ENCODE measurements at places on chromosomes 5 and 9.
A peak's percentile ranks its signal among the peaks of the same experiment; 100 is the strongest.

DNA sequence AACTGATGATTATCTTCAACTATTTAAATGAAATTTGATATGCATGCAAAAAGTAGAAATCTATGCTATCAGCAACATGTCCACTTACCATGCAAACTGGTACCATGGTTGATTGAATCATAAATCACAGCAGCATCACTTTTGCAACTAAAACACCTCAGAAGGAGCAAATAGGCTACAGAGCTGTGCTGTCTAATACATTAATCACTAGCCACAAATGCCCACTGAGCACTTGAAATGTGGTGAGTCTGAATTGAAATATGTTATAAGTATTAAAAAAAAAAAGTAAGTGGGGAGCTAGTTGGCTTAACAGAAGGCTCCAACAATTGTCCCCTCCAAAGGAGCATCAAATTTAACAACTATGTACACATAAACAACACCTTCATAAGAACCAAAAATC lies 112.5 kb downstream of the FAM114A2 start:
- no peak for DNase-seq

GRCh38 chr5:172766287-172767108 lies 4.5 kb downstream of the DUSP1 start:
- DNase-seq, result no peak

GRCh38 chr9:2495221-2496005 lies 126.2 kb upstream of the VLDLR start:
- DNase-seq, result no peak

- DNase-seq, result no peak
These were observed 57.6 kb downstream of the MAMDC2 start for GRCh38 chr9:70101265-70101664.

- peak; percentile 37 for DNase-seq
These were observed 126.2 kb upstream of the PLCXD3 start for GRCh38 chr5:41636605-41637004.

- peak; percentile 22 for DNase-seq
These were observed 430 bp upstream of the MSH3 start for GRCh38 chr5:80654054-80654390.

GRCh38 chr5:158857371-158857770 lies 242.3 kb downstream of the EBF1 start:
- DNase-seq, result no peak

- DNase-seq, result no peak
These were observed 66.7 kb downstream of the HRH2 start for GRCh38 chr5:175724314-175725275.

DNA sequence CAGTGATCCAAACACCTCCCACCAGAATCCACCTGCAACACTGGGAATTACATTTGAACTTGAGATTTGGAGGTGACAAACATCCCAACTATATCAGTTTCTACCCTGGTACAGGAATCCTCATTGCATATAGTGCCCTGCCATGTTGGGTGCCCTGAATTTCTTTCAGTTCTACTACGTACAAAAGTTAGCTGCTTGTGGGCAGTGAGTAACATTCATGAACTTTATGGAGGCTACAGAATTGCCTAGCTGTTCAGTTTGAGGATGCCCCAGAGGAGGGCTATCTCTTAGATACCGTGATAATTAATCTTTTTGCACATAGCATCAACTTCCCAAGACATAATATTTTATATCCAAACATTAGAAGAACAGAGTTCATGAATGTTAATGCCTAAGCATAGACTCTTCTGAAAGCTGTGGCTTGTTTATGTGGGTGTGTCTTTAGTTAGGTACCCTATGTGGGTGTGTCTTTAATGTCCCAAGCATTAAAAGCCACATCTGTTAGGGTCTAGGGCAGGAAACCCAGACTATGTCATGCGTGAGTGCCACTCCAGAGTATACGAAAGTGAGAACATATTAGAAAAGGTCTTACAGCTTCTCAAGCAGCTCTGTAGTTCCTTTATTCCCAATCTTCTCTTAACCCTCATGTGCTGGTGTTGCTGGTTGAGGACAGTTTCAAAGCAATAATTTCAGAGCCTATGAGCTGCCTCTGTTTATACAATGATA lies 47.0 kb upstream of the CHD1 start:
- DNase-seq, result no peak

GRCh38 chr5:93477816-93478215 lies 103.2 kb downstream of the NR2F1-AS1 start:
- DNase-seq, result no peak

DNA sequence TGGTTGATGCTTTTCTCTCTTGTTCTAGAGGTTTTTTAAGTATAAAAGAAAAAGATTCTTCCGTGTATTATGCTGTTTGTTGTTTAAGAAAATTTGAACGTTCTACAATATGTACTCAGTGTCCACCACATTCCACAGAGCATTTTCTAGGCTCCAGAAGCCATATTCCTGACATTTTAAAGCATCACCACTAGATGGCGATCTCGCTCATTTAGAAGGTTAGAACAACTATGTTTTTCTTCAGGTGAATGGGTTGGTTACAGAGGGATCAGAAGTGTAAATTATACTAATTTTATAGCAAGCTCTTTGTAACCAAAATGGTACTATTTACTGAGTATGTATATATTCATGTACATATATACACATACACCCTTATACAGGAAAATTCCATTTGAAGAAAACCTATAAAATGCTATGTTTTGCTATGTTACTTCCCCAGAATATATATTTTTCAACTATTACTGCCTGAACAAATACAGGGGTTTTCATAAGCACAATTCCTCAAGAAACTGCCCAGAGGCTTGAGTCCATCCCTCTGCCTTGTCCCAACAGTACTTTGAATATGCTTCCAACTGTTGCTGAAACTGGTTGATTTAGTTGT lies 284.3 kb downstream of the CCDC171 start:
- DNase-seq, result peak; percentile 33

GRCh38 chr5:154369682-154370081 lies 76.1 kb upstream of the SAP30L start:
- DNase-seq, result no peak

DNA sequence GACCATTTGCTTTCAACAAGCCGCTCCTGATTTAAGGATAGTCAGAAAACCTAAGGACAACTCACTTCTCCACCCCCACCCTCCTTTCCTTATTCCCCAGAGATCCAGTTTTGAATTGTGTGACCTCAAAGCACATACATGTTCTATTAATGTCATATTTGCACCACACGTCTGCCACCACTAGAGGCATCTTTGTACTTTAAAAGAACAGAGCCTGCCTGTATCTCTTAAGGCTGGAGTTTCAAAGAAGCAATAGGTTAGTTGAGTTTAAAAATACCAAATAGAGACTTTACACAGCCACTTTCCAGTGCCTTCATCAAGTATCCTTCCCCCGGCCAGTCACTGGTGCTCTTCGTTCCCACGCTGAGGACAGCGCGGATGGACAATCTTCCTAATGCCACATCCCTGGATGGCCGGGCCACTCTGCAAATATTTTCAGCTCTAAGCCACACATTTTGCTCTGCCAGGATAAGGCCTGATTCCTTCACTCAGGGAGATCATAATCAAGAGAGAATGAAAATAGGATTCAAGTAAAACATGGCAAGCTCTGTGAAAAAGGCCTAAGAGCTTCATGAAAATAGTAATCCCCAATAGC lies 146.3 kb downstream of the SNCAIP start:
- peak; percentile 33 for DNase-seq

GRCh38 chr9:5478206-5478605 lies 27.9 kb downstream of the CD274 start:
- DNase-seq, result no peak

- DNase-seq, result no peak
These were observed 117.2 kb upstream of the TBCA start for GRCh38 chr5:77893225-77893860.

- DNase-seq, result no peak
These were observed 168.1 kb downstream of the NR3C1 start for GRCh38 chr5:143235423-143235822.

DNA sequence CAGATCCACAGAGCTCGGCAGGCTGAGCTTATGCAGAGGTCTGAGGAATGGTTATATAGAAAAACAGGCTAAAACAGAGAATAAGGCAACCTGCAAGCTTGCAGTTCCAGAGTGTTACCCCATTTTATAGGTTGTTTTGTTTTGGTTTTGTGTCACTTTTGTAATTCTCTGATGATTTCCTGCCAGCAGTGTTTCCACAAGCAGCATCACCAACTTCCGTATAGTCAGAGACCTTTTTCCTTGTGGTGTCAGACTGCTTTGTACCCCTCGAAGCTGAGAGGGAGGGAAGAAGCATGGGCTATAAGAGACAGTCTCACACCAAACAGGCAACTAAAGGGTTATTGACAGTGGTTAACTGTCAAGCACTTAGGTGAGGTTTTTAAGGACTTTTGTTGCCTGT lies 61.8 kb downstream of the TLE4 start:
- no peak for DNase-seq

DNA sequence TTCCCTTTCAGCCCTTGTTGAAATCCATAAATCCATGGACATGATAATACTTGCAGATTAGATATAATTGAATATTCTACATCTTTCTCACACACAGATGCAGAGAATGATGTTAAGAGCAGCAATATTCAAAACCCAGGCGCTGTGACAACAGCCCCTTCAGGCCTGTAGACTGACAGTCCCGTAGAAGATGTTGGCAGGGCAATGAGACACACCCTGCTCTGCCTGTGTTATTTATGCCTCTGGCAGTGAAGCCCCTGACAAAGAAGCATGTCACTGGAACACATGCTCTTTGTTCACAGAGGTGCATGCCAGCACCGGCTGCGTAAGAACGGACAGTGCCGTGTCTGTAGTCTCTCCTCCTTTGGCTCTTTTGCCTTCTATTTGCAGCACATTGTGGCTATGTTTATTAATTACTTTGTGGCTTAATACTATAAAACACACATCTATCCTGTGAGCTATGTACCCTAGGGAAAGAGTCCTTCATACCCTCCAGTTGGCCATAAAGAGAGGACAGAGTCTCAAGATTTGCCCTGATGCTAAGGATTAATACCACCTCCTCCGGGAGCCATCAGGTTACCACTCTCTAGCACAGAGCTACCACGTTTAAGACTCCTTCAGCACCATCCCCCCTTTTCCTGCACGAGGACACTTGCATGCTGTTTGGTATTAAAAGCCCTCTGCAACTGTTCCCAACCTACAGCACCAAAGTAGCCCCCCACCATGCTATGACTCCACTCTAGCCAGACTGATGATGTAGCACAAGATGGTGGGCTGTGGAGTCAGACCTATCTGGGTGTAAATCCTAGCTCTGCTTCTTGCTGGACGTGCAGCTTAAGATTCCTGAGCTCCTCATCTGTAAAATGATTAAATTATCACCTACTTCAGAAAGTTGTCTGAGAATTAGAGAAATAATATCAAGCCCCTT lies 2.0 kb upstream of the ANP32B start:
- no peak for DNase-seq

DNA sequence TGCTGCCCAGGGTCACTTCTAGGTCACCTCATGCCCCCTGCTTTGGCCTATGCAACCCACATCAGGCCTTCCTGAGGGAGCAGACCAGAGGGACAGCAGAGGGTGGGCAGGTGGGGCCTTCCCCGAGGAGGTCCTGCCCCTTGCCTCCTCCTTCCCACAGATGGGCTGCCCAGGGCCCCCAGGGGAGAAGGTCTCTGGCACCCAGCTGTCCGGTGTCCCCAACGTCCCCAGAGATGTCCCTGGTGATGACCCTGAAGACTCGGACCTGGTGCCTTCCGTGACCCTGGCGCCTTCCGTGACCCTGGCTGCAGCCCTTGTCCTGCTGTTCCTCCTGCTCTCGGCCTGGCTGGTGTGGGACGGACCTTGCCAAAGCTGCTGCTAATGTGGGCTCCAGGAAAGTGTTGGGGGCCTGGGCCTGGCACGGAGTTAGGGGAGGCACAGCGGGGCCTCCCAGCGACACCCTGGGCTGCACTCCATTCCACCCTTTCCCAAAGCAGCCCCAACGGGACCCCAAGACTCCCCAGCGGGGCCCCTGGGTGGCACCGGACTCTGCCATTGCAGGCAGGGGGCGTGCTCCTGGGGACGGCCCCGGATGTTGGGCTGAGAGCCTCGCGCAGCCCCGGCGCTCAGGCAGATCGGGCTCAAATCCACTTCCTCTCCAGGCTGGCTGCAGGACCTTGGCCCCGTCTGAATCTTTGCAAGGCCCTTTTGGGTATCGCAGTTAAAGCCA lies 6.8 kb upstream of the SLC2A6 start:
- DNase-seq, result no peak

DNA sequence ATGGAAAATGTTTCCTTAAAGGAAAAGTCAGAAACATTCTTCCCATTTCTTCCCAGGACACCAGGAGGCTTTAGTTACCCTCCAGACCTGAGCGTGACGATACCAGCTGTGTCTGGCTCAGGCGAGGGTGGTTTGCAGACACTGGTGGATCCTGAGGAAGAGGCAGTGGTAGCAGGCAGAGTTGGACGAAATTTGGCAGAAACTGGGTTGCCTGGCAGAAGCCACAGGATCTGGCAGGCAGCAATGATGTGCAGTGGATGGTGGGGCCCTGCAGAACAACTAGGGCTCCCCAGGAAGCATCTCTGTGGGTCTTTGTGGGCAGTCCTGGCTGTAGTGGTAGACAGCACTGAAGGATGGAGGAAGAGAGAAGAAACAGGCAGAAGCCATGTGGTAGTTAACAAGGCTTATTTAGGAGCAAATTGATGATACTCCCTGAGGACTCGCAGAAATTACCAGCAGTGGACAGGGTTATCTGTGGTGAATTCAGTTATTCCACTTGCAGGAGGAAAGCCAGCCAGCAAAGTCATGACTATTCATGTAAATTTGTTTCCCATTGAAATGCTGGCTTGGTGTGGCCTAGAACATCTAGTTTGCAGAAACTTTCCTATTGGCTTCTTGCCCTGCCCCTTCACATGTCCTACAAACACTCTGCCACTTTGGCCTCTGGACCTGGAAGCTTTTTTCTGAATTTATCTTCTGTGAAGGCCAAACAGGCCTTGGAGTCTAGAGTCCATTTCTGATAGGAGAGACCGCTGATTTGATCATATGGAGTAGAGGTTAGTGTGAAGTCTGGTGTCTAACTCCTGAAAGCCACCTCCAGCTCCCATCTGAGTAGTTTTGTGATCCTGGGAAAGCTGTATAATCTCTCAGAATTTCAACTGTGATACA lies 212.0 kb downstream of the DMRT2 start:
- DNase-seq, result no peak
